ENCODE measurements at places on chromosomes 2 and 18. TPM values are rescaled to one million over a fixed set of nuclear protein-coding genes. Genes with fewer than 3 reads are reported as not detected.

Gene SMYD1
- total RNA-seq = not detected

Gene SERPINB12
- not detected for total RNA-seq

Gene NGEF
- 16.8 TPM for total RNA-seq

Gene ADI1
- total RNA-seq = 55.6 TPM

Gene ATP8B1
- total RNA-seq = 9.9 TPM

Gene SLC9A4
- total RNA-seq = not detected

Gene VAMP5
- 0.15 TPM for total RNA-seq

Gene TEX261
- 90.1 TPM for total RNA-seq

Gene TTR
- not detected for total RNA-seq
